ENCODE measurements at places on chromosomes 7 and 10. TPM values are rescaled to one million over a fixed set of nuclear protein-coding genes. Genes with fewer than 3 reads are reported as not detected.

DNA sequence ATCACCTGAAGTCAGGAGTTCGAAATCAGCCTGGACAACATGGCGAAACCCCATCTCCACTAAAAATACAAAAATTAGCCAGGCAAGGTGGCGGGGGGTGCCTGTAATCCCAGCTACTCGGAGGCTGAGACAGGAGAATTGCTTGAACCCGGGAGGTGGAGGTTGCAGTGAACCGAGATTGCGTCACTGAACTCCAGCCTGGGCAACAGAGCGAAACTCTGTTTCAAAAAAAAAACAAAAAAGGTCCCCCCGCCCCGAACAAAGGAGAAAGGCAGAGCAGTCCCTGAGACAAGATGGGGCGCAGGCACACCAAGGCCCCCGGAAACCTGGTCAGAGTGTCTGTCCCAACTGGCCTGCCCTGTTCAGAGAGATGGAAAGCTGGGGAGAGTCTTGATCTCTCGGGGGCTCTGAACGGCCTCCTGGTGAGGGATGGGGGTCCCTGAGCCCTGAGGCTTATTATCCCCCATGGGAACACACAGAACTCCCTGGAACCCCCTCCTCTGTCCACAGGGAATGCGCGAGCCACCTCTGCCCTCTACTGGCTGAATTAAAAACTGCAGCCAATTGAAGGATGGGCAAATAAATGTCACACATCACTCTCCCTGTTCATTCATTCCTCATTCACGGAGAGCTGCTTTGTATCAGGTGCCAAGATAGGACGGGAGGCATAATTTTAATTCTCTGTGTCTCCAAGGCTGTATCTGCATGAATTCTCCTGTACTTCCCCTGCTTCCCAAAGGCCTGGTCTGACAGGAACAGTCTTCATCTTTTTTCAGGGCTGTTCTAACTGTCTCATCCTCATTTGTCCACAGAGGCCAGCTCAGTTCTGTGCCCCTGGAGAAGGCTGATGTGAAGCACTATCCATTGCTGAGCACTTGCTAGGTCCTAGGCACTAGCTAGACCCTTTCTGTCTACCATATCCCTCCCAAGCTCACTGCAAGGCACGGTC lies 28.9 kb downstream of the MAT1A start:
- no peak overlapping the region for H3K4me3 ChIP-seq
- H3K27ac ChIP-seq, result no peak overlapping the region
- no peaks in the 10 kb centered on the region for H3K4me1 ChIP-seq

GRCh38 chr7:91280185-91280584 lies 16.0 kb downstream of the FZD1 start:
- no peaks in the 10 kb centered on the region for H3K4me1 ChIP-seq
- H3K4me3 ChIP-seq, result no peak overlapping the region
- DNase-seq, result no peak
- no peaks in the 10 kb centered on the region for H3K27me3 ChIP-seq
- no peaks in the 10 kb centered on the region for H3K36me3 ChIP-seq

DNA sequence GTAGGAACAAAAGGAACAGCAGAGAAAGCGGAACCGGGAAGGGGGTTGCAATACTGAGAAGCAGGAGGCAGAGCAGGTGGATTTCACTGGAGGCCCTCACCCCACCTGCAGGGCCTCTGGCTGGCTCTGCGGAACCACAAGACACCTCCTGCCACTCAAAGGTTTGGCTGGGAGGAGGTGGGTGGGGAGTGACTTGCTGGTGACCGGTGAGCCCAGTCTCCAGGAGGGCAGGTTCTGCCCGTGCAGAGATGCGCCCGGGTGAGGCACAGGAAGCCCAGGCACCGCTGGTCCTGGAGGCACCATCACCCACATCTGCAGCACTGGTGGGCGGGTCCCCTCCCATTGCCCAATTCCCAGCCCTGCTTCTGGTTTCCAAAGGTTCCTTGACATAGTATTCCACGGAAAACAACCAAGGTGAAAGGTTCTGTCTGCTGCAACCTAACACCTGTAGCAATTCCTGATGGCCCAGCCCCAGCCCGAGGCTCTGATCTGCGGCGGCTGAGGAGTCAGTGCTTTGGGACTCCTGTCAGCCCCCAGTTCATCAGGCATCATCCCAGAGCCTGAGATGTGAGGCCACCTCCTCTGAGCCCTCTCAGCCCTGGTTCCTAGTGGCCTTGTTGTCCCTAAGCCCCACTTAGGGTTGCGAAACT lies 64.4 kb downstream of the CALML3 start:
- no peaks in the 10 kb centered on the region for H3K27me3 ChIP-seq
- DNase-seq, result no peak
- H3K4me1 ChIP-seq, result no peaks in the 10 kb centered on the region

GRCh38 chr10:6843481-6843881 lies 263.4 kb upstream of the PRKCQ start:
- H3K4me3 ChIP-seq, result no peak overlapping the region
- DNase-seq, result no peak
- no peaks in the 10 kb centered on the region for H3K4me1 ChIP-seq
- H3K27ac ChIP-seq, result no peak overlapping the region
- H3K27me3 ChIP-seq, result no peaks in the 10 kb centered on the region
- no peaks in the 10 kb centered on the region for H3K36me3 ChIP-seq

GRCh38 chr7:73810998-73811360 lies 19.8 kb upstream of the CLDN4 start:
- no peaks in the 10 kb centered on the region for H3K36me3 ChIP-seq
- DNase-seq, result no peak
- H3K27ac ChIP-seq, result no peak overlapping the region
- H3K4me3 ChIP-seq, result no peak overlapping the region
- H3K27me3 ChIP-seq, result no peaks in the 10 kb centered on the region
- no peaks in the 10 kb centered on the region for H3K4me1 ChIP-seq

GRCh38 chr7:144969787-144970186 lies 133.9 kb upstream of the TPK1 start:
- no peak overlapping the region for H3K27ac ChIP-seq
- DNase-seq, result no peak

RBM28 gene
- total RNA-seq, result 33.1 TPM

VSIR gene
- 94.1 TPM for total RNA-seq

ITIH5 gene
- 15.1 TPM for total RNA-seq

- no peak for DNase-seq
- H3K4me3 ChIP-seq, result no peak overlapping the region
- no peak overlapping the region for H3K27ac ChIP-seq
- H3K4me1 ChIP-seq, result no peaks in the 10 kb centered on the region
- no peaks in the 10 kb centered on the region for H3K36me3 ChIP-seq
These were observed 189.3 kb downstream of the PRPF18 start for GRCh38 chr10:13775786-13776775.

GRCh38 chr10:89904755-89905154 lies 203.4 kb downstream of the KIF20B start:
- H3K27me3 ChIP-seq, result no peaks in the 10 kb centered on the region
- no peaks in the 10 kb centered on the region for H3K4me1 ChIP-seq
- no peak overlapping the region for H3K27ac ChIP-seq
- no peak overlapping the region for H3K4me3 ChIP-seq
- H3K36me3 ChIP-seq, result no peaks in the 10 kb centered on the region
- no peak for DNase-seq

DNA sequence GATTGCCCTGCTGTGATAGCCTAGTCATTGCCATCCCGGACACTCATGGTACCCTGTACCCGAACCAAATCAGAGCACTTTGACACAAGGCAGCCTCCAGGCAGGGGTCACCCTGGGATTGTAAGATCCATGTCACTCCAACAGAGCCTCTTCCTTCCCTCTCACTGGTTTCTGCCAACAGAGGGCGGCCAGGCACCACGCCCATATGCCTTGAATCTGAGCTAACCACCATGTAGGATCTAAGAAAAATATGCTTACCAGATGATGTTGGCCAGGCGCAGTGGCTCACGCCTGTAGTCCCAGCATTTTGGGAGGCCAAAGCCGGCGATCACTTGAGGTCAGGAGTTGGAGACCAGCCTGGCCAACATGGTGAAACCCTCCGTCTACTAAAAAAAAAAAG lies 389.2 kb upstream of the KLF6 start:
- no peak overlapping the region for H3K4me3 ChIP-seq
- H3K27me3 ChIP-seq, result no peaks in the 10 kb centered on the region
- no peaks in the 10 kb centered on the region for H3K36me3 ChIP-seq
- no peak overlapping the region for H3K27ac ChIP-seq
- peaks cover 8% of the 10 kb centered on the region for H3K4me1 ChIP-seq

DNA sequence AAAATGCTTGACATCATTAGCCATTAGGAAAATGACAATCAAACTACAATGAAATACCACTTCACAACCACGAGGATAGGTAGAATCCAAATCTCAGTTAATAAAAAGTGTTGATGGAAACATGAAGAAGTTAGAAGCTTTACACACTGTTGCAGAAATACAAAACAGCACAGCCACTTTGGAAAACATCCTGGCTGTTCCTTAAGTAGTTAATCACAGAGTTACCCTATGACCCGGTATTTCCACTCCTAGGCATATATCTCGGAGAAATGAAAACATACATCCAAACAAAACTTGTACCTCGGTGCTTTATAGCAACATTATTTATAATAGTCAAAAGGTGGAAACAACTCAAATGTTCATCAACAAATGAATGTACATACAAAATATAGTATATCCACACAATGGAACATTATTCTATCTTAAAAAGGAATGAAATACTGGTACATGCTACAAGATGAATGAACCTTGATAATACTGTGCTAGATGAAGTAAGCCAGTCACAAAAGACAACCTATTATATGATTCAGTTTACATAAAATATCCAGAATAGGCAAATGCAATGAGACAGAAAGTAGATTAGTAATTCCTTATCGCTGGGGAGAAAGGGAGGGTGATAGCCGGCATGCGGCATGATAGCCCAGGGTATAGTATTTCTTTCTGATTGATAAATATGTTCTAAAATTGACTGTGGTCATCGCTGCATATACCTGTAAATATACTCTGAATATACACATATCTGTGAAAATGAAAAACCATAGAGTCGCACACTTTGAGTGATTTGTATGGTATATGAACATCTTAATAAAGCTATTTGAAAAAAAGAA lies 1.9 kb downstream of the VWDE start:
- no peak overlapping the region for H3K27ac ChIP-seq
- no peak overlapping the region for H3K4me3 ChIP-seq
- H3K36me3 ChIP-seq, result no peaks in the 10 kb centered on the region
- no peaks in the 10 kb centered on the region for H3K27me3 ChIP-seq

GRCh38 chr7:53504914-53505313 lies 469.5 kb downstream of the POM121L12 start:
- H3K27me3 ChIP-seq, result no peaks in the 10 kb centered on the region
- H3K27ac ChIP-seq, result no peak overlapping the region
- H3K36me3 ChIP-seq, result no peaks in the 10 kb centered on the region

NPY gene
- total RNA-seq, result 0.94 TPM

GRCh38 chr7:134684165-134684564 lies 37.5 kb downstream of the BPGM start:
- H3K27ac ChIP-seq, result no peak overlapping the region
- H3K27me3 ChIP-seq, result no peaks in the 10 kb centered on the region
- no peak for DNase-seq
- no peak overlapping the region for H3K4me3 ChIP-seq

DNA sequence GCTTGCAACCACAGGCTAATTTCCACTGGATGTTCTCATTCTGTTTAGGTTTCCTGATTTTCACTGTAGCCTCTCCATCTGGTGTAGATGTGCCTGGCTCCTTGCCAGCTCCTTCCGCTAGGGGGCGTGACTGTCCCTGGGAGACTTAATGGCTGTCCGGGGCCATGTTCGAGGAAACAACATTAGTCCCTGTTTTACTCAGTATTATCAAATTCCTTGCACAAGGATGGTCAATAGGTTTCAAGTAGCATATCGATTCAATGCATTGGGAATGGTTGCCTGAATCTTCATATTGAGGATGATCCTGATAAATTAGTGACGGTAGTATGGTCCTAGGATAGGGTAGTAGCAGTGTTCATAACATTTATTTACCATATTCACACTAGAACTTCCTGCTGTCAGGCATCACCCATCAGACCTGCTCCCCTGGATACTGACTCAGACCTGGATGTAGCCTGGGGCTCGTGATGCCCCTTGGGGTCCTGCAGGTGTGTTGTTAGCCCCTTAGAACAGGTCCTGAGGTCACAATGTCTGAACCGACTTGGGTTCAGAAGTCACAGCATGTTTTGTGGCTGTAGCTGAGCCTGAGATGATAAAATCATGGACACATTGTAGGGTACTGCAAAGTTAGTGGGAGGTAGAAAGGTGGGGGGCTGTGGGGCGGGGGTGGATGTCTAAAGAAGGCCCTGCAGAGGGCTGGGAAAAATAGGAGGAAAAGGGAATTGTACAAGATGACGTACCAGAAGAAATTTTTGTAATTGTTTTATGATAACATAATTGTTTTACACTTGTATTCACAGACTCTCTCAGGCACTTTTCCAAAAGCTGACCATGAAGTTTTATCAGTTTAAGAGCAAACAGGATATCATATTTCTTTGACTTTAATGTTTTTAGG lies 8.9 kb upstream of the EXOC6 start:
- no peaks in the 10 kb centered on the region for H3K27me3 ChIP-seq
- H3K27ac ChIP-seq, result no peak overlapping the region
- no peaks in the 10 kb centered on the region for H3K36me3 ChIP-seq

GRCh38 chr10:75640803-75641202 lies 209.4 kb downstream of the LRMDA start:
- H3K4me1 ChIP-seq, result no peaks in the 10 kb centered on the region
- H3K4me3 ChIP-seq, result no peak overlapping the region
- no peak for DNase-seq
- H3K27me3 ChIP-seq, result no peaks in the 10 kb centered on the region
- H3K27ac ChIP-seq, result no peak overlapping the region

CALHM3 gene
- not detected for total RNA-seq

ZCWPW1 gene
- total RNA-seq, result 4.1 TPM

DNA sequence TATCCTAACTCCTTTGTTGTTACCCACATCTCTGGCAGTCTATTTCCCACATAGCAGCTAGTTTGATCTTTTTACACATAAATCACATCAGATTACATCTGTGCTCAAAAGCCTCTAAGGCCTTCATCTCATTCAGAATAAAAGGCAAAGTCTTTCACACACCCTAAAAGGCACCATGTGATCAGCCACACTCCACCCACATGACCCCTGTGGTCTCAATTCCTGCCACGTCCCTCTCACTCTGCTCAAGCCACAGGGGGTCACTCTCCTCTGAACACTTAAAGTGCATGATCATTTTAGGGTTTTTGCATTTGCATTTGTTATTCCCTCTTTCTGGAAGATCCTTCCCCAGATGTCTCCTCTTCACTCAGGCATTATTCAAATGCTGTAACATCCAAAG lies 30.8 kb downstream of the ELAPOR2 start:
- H3K27me3 ChIP-seq, result no peaks in the 10 kb centered on the region
- no peak overlapping the region for H3K27ac ChIP-seq
- no peak for DNase-seq
- no peak overlapping the region for H3K4me3 ChIP-seq

GALNT17 gene
- total RNA-seq, result 34.1 TPM

DNA sequence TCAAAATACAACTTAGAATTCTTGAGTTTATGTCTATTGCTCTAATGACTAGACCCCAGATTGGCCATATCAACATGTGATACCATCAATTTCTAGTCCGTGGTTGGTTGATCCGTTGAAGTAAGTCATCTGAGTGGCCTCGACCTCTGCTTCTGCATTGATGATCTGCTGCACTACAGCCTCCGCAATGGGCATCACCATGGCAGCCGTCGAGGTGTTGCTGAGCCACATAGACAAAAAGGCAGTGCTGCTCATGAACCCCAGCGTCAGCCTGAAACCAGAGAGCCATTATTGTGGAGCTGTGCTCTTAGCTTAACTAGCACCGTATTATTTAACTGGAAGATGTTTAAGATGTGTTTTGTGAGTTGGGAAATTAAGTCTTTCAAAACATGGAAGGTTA lies 30.7 kb downstream of the SLC13A1 start:
- H3K36me3 ChIP-seq, result no peaks in the 10 kb centered on the region
- no peak overlapping the region for H3K4me3 ChIP-seq
- H3K4me1 ChIP-seq, result no peaks in the 10 kb centered on the region
- H3K27ac ChIP-seq, result no peak overlapping the region
- DNase-seq, result no peak
- no peaks in the 10 kb centered on the region for H3K27me3 ChIP-seq

Measured in ovary (tissue), 10 donors.